Activated CD4-positive, alpha-beta T cell treated with anti-CD3 and anti-CD28 coated beads for 24 hours (primary cell): ENCODE measurements at places on chromosomes 12 and 14.

DNA sequence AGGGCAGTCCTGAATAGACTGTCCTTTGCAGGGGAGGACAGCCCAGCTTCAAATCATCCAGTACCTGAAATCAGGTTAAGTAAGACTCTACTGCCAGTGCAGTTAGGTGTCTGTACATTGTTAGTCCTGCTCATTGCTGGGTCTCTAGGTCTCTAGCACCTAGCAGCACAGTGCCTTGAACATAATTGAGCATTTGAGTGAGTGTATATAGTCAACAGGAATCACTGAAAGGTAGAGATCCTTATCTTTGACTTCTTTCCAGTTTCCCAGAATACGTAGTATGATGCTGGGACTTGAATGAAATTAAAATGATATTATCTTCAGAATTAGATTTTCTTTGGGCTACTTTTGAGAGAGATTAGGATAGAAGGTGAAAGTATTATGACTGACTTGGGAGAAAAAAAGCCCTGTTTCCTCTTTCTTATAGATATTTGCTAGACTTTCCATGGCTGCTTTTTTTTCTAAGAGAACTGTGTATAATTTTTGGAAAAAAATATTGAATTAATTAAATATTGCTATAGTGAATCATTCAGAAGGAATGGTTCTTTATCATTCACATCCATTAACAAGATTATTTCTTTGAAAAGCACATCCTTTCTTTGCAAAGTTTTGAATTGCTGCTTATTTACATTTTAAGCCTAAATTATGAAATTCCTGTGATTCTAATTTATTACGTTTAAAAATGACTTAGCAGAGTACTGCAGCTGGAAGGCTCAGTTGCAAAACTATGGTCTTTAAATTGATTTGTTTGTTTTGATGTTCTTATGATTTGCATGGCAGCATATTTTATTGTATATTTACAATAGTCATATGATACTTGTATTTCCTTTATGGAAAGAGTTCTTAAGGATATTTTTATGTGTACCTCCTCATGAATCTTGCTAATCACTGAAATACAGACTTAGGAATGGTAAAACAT, 51.6 kb downstream of the PPP4R4 start:
- DNase-seq: no peak

DNA sequence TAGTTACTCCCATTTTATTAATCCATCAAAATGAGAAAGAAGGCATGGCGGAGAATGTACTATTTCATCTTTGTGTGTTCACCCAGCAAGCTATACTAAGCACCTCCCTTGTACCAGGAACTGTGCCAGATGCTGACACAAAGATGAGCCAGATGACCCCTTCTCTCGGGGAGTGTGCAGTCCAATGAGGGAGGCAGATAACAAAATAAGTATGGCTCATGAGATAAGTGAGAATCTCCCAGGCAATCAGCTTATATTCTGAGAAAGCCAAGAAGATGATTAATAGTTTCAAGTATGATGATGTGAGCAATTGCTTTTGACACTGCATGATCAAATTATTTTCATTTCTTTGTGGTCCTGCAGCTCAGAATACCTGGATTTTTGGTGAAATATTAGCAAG, 1.3 kb upstream of the TMEM233 start:
- no peak for DNase-seq

DNA sequence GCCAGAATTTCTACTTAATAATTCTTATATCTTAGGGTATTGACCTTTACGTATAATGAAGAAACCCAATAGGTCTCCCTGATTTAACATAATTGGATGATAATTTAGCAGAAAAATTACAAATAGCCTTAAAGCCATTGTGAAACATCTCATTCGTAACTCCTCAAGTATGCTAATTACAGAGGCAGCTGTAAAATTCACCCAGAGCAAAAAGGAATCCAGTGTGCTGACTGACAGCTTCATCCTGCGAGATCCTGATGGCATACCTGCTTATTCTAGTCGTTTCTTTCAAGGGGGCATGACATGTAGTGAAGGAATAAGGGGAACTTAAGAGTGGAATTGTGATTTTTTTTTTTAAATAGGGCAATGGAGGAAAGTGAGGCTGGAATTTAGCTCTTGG, 291.5 kb downstream of the FUT8 start:
- DNase-seq: no peak

- no peak for DNase-seq
Measured at GRCh38 chr14:51284241-51284640, 44.2 kb downstream of the TMX1 start.

DNA sequence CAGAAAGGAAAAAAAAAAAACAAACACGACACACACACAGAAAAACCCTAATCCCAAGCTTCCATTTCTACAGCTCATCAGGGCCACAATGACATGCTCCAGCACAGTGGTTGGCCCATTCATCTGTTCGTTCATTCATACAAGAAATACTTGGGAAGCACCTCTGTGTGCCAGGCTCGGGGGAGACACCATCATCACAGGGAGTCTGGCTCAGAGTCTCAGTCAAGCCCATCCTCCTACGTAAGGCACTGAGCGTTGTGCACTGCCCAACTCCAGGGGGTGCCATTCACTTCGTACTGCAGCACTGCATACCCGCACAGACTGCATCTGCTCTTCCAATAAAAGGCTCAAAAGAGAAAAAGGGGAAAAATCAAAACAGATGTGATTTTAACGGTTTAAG, 15.3 kb downstream of the VPS37B start:
- no peak for DNase-seq

- DNase-seq: peak; percentile 8
Measured at GRCh38 chr12:83826112-83826511, 1086.5 kb downstream of the SLC6A15 start.
